Esophagus squamous epithelium (tissue), 5 donors: ENCODE measurements at places on chromosomes 2 and 18. TPM values are rescaled to one million over a fixed set of nuclear protein-coding genes. Genes with fewer than 3 reads are reported as not detected.

The GAL3ST2 gene
- total RNA-seq = not detected

DNA sequence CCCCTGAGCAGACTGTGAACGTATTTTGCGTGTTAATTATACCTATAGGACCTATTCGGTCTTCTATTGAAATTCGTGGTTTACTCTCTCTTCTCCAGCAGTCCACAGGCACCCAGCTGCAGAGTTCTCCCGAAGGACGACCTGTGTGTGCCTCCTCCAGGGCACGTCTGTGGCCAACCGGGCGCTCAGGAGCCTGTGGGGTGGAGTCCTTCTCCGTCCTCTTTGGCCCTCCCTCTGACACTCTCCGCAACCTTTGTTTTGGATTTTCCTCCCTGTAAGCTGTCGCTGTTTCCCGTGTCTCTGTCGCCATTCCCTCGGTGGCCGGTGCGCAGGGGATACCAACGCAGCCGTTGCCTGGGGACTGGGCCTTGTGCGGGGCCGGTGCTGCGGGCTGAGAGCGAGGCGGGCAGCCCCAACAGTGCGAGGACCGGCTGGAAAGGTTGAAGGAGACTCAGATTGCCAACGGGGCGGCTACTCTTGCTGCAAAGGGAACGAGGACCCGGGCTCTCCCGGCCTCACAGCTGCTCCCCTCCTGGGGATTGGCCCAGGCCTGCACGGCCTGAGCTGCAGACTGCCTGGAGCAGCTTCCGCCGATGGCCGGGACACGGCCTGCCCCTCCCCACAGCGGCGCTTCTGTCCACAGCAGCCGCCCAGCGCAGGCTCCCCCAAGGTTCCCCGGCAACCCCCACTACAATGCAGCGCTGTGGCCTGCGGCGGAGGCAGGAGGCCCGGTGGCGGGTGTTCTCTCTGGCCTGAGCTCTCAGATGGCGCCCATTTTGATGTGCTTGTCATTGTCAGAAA, 221.0 kb downstream of the MTX2 start:
- H3K27ac ChIP-seq = peak overlapping the region; percentile 90
- no peak overlapping the region for H3K4me3 ChIP-seq
- no peak for DNase-seq
- H3K4me1 ChIP-seq = peaks cover 78% of the 10 kb centered on the region

- H3K4me3 ChIP-seq = no peak overlapping the region
- DNase-seq = no peak
- H3K4me1 ChIP-seq = no peaks in the 10 kb centered on the region
- no peaks in the 10 kb centered on the region for H3K36me3 ChIP-seq
- no peaks in the 10 kb centered on the region for H3K27me3 ChIP-seq
- H3K27ac ChIP-seq = peak overlapping the region; percentile 1
Observed at GRCh38 chr18:8117006-8117371, 492.2 kb upstream of the RAB12 start.

GRCh38 chr18:7325126-7325430, 94.2 kb downstream of the LRRC30 start:
- no peak overlapping the region for H3K27ac ChIP-seq
- H3K4me3 ChIP-seq = no peak overlapping the region
- no peaks in the 10 kb centered on the region for H3K4me1 ChIP-seq
- H3K36me3 ChIP-seq = no peaks in the 10 kb centered on the region
- no peaks in the 10 kb centered on the region for H3K27me3 ChIP-seq

GRCh38 chr2:46387886-46388515, 90.8 kb downstream of the EPAS1 start:
- H3K36me3 ChIP-seq = peaks cover 8% of the 10 kb centered on the region
- H3K4me1 ChIP-seq = peaks cover 20% of the 10 kb centered on the region
- H3K27ac ChIP-seq = no peak overlapping the region
- DNase-seq = no peak
- no peak overlapping the region for H3K4me3 ChIP-seq
